ENCODE measurements at places on chromosomes 3 and 15.

DNA sequence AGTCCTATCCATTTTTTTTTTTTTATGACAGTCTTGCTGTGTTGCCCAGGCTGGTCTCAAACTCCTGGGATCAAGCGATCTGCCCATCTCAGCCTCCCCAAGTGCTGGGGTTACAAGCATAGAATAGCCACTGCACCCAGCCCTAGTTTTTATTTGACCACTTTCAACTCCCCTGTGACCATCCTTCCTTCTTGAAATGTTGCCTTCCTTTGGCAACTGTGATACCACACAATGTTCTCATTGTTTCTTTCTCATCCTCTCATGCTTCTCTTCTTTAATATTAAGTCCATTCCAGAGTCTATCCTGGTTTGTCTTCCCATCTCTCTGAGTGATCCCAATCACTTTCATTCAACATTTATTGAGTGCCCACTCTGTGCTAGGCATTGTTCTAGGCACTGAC, 7.9 kb upstream of the GPD1L start:
- no peak for DNase-seq

DNA sequence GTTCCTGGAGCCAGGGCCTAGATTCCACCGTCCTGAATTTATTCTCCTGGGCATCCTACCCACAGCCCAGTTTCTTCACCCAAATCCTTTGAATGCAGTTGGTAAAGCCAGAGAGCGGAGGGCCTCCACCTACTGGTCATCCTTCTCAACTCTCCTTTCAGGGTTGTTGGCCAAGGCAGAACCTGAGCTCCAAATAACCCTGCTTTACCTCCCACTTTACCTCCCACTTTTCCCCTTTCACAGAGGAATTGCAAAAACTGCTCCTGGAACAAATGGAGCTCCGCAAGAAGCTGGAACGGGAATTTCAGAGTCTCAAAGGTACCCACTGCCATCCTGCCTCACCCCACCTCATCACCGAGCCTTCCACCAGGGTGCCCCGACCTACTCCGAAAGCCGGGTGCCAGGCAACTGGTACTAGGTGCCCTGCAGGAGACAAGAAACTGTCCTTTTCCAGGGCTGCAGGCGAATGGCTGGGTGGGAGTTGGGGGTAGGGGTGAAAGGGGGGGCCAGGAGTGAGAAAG, 6.8 kb downstream of the SKOR1 start:
- DNase-seq = no peak

DNA sequence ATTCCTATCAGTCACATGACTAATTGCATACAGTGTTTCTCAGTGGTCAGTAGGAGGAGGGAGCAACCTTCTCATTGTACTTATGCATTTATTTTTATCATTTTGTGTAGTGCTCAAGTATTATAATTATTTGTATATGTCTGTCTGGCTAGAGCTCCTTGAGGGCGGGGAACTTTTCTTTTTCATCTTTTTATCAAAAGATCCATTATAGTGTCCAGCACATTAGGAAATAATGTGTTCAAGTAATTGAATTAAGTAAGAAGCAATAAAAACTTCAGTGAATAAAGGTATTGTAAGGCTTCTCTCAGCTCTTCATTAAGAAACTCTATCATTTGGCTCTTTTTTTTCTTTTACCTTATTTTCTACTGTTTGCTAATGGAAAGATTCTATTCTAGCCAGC, 18.8 kb downstream of the FGF7 start:
- no peak for DNase-seq

GRCh38 chr3:186138272-186138981, 29.5 kb upstream of the ETV5 start:
- DNase-seq = no peak

- DNase-seq = no peak
Measured at GRCh38 chr3:13249664-13250390, 170.3 kb downstream of the NUP210 start.

DNA sequence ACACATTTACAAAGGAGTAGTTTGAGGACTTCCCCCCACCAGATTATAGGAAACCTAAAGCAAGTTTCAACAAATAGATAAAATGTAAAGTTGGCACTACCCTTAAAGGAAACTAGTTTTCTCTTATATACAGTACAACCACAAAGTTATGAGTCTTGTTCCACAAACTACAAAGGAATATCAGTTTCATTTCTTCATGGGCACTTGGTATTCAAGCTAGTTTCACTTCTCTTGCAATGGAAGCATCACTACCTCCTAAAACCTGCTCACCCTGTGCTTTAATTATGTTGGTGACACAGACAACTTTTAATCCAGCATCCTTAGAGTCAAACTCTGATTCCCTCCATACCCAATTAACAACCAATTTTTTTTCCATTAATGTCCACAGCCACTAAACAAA, 707.0 kb downstream of the ROBO2 start:
- DNase-seq = no peak

DNA sequence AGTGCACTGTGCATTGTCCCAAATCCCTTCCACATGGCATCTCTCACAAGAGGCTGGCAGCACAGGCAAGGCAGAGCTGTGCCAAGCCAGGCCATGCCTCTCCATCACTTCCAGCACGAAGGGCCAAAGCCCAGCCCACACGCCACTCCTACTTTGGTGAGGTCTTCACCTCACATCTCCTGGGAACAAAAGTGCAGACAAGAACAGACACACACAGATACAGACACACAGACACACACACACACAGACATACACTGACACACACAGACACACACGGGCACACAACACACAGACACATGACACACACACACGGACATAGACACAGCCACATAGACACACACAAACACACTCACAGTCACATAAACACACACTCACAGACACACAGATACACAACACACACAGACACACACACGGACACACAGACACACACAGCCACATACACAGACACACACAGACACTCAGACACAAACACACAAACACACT, 233.3 kb downstream of the UACA start:
- DNase-seq = no peak

- DNase-seq = no peak
Measured at GRCh38 chr15:52653431-52653964, 25.7 kb downstream of the ATOSA start.

DNA sequence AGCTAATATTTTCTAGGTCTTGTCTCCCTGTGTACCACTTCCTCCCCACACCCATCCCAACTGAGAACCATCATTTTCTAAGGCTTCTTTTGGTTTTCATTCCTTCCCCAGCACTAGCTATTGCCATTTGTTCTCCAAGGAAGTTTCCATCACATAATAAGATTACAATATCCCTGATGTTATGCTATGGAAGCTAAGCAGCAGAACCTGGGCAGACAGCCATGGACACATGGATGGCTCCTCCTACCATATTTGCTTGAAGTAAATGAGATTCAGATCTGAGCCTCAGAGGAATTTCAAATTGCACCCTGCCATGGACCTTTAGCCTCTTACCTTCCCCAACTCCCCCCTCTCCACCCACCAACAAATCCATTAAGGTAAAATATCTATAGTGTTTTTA, 31.5 kb downstream of the GASK1A start:
- no peak for DNase-seq

- DNase-seq = no peak
Measured at GRCh38 chr15:38454696-38455090, 766 bp downstream of the FAM98B start.

- no peak for DNase-seq
Measured at GRCh38 chr3:197226179-197226578, 72.2 kb downstream of the DLG1 start.

- DNase-seq = no peak
Measured at GRCh38 chr15:42118650-42119445, 24.5 kb upstream of the PLA2G4D start.

DNA sequence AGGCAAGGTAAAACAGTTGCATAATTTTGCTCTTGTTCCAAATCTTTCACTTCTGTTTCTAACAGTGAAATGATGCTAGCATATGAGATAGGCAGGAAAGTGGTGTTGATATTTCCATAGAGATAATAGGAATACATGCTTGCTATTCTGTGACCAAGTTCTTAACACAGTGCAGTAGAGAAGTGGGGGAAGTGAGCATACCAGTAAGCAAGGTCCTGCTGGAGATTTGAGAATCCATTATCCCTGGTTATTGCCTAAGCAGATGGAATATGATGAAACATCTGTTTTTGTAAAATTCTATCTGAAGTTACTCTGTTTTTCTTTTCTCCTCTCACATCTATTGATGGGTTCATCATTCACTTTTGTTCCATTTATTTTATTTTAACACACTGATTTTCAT, 28.7 kb downstream of the USP8 start:
- DNase-seq = no peak

- DNase-seq = no peak
Measured at GRCh38 chr15:80160570-80161156, 7.9 kb downstream of the FAH start.

GRCh38 chr3:184523825-184524615, 37.6 kb upstream of the EPHB3 start:
- no peak for DNase-seq

- DNase-seq = no peak
Measured at GRCh38 chr3:14282001-14282705, 103.5 kb downstream of the LSM3 start.

GRCh38 chr3:150161011-150161410, 190.3 kb upstream of the PFN2 start:
- no peak for DNase-seq

- DNase-seq = no peak
Measured at GRCh38 chr3:140922634-140923033, 19.0 kb upstream of the SLC25A36 start.

DNA sequence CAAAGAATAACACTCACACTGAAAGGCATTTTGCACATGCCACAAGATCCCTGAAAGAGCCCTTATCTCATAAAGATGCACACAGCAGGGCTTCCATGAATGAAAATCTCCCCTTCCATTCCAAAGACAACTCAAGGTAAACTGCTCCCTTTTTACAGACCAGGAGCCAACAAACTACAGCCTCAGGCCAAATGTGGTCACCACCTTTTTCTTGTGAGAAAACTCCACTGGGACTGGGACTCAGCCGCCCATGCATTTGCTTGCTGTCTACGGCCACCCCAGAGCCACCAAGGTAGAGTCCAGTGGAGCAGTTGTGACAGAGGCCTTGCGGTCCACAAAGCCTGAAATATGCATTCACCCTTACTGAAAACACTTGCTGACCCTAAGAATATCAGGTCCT, 334.8 kb downstream of the OCA2 start:
- no peak for DNase-seq

DNA sequence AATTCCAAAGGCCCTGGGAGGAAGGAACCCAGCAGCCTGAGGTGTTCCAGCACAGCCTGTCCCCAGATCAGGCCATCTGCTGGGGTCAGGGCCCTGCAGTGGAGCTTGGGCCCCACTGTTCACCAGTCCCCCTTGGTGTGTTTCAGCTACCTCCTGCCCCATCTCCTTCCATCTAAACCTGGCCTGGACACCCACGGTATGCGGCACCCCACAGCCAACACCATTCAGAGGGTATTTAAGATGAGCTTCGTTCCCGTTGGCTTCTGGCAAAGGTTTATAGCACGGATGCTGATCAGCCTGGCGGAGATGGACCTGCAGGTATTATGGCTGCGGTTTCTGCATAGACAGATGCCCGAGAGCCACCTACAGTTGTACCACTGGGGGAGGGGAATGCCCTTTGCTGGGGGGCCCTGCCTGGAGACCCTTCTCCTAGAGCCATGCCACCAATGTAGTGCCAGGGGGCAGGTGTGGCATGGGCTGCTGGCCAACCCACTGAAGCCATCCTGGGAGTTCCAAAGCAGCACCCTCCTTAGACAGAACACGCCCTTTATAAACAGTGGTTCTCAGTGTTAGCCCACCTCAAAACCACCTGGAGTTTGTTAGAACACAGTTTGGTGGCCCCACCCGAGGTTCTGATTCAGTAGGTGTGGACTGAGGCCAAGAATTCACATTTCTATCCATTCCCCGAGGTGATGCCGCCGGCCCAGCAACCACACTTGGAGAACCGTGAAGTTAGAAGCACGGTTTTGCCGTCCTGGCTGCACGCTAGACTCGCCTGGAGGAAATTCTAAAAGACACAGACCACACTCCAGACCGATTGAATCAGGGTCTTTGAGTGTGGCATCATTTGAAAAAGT, 126.9 kb downstream of the LRRK1 start:
- no peak for DNase-seq

DNA sequence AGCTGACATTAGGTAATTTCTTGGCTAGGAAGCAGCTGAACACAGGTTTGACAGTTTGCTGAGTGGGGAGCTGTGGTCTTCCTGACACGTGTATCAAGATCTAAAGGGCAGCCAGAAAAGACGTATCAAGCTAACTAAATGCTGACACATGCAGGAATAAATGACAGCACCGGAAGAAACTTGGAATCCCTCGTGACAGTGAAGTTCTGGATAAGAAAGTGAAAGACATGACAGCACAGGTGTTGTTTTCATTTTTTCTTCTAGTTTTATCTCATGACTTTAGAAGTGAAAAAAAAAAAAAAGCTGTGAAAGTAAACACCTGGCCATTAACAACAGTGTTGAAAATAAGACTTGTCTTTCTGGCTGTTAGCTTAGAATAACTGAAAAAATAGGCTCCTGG, 48.7 kb downstream of the FGF7 start:
- DNase-seq = no peak

- DNase-seq = no peak
Measured at GRCh38 chr3:124261306-124261705, 269.4 kb upstream of the ROPN1 start.

GRCh38 chr3:180324791-180325190, 277.2 kb upstream of the TTC14 start:
- DNase-seq = no peak

GRCh38 chr3:191282251-191283185, 46.7 kb upstream of the CCDC50 start:
- no peak for DNase-seq

DNA sequence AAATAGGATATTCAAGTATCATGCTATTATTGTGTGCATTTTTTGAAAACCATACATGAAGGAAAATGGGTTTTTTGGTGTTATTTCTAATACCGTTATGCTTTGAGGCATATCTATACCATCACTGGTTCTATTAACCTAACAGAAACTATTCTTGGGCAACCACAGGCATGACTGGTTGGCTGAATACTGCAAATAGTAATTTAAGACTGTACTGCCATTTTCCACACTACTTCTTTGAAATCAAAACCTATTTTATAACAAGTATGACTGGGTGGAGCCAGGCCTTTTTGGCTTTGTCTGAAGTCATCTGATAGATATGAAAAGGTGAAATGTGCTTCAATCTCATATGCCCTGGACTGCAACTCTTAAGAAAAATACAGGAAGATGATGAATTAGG, 115.1 kb downstream of the ULK4 start:
- DNase-seq = no peak

DNA sequence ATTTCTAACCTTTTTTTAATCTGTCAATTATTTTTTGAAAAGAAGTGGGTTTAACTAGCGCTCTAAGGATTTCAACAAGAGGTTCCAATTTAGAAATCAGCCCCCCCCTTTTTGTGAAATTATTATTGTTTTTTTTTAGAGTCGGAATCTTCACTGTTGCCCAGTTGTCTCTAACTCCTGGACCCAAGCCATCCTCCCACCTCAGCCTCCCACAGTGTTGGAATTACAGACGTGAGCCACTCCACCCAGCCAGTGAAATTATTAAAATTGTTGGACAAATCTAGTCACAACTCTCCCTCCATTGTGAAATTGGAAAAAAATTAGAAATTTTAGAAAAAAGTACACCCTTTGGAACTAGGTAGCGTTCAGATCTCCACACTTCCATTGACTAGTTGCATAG, 2.5 kb downstream of the AKAP13 start:
- DNase-seq = no peak

GRCh38 chr3:37309921-37310665, 135.7 kb upstream of the LRRFIP2 start:
- no peak for DNase-seq

Data from CD8-positive, alpha-beta T cell (primary cell).